ENCODE measurements at places on chromosomes 1 and 21.

GRCh38 chr1:113931451-113931851 lies 2.3 kb downstream of the HIPK1 start:
- DNase-seq = peak; percentile 83

DNA sequence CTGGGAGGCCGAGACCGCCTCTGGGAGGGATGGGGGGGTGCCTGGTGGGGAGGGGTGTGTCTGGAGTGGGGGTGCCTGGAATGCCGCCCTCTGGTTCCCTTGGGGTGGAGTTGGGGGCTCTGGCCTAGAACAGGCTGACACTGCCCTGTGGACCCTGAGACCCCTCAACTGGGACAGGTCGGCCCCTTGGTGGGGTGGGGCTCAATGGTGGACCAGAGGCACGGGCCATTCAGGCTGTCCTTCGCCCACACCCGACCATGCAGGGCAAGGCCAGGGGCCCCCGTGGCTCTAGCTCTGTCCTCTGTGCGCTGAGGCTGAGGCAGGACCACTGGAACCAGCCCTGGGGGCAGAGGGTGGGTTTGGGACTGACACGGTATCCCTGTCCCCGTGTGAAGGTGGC lies 14.7 kb downstream of the PFKL start:
- no peak for DNase-seq

DNA sequence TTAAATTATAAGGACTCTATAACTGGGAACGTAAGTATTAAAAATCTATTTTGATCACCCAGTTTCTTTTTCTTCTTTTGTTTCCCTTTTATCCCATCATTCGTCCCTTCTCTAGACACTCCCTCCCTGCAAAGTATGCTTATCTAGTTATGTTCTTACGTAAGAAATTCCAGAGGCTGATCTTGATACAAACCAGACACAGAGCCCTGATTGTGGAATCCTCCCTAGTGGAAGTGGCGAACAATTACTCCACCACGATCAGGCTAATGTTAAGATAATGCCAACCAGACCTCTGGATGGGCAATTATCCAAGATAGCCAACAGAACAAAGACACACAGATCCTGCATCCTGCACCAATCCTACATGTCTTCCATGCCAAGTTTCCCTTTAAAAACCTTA lies 1557.4 kb downstream of the PLA2G4A start:
- DNase-seq = no peak

- peak; percentile 5 for DNase-seq
These were observed 82.7 kb downstream of the HLCS start for GRCh38 chr21:36883532-36884486.

GRCh38 chr1:183736343-183736742 lies 68.6 kb upstream of the RGL1 start:
- DNase-seq = no peak

DNA sequence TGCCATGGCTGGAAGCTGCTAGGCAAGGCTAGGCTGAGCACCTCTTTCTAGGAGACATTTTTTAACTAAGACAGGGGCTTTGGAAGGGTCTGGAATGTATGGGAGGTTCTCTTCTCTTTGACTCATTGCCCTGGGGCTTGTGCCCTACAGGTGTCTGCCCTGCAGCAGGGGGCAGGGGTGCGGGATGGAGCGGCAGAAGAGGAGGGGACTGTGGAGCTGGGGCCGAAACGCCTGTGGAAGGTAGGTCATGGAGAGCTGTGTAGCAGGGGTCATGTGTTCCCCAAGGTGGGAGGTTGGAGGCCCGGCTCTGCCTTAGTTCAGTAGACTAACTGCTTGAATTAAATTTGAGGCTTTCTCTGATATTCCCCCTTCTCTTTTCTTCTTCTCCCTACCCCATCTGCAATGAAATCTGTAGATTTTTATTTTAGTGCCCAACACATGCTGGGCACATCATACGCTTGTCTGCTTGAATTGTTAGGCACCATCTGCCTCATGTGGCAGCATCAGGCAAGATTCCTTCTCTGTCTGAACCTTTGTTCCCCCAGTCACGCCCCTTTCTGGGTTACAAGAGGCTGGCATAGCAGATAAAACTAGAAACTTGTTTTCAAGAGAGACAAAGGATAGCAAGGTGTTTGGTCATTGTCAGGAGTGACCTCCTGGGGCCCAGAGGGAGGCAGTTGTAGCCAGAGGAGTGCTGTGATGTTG lies 18.4 kb downstream of the PPFIA4 start:
- no peak for DNase-seq

DNA sequence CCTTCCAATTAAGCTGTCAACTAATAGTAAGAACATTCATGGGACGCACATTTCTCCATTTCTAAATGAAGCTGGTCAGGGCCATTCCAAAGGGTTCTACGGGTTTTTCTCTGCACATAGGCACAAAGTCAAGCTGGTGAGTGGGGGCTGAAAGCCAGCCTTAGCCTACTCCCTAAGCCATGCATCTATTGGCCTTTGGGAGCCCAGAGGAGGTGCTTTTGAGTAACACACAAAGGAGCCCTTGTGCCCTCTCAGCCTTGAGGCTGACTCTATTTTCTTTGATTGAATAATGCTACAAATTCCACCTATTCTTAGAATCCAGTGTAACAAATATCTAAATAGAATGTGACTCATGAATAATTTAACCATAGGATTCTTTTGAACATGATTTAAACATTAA lies 73.6 kb downstream of the RGS13 start:
- no peak for DNase-seq

- no peak for DNase-seq
These were observed 53.0 kb downstream of the CD46 start for GRCh38 chr1:207804721-207805468.

- DNase-seq = peak; percentile 97
These were observed 272.4 kb downstream of the TPR start for GRCh38 chr1:186102547-186103148.

- no peak for DNase-seq
These were observed 265.7 kb upstream of the C1orf174 start for GRCh38 chr1:4165686-4166300.

DNA sequence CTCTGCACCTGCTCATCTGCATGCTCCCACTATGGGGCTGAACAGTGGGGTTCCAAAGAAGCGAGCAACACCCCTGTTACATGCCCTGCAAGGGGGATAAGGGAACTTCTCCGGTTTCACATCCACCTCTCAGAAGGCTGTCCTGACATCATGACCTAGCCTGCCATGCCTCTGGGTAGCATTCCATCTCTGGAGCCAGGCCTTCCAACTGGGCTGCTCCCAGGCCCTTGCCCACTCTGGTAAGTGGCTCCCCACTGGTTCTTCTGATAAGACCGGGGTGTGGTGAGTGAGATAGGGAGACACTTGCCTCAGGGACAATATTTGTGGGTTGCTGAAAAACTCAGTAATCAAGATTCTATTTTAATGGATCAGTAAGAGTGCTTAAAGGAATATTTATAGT lies 57.8 kb downstream of the KCNJ15 start:
- no peak for DNase-seq

DNA sequence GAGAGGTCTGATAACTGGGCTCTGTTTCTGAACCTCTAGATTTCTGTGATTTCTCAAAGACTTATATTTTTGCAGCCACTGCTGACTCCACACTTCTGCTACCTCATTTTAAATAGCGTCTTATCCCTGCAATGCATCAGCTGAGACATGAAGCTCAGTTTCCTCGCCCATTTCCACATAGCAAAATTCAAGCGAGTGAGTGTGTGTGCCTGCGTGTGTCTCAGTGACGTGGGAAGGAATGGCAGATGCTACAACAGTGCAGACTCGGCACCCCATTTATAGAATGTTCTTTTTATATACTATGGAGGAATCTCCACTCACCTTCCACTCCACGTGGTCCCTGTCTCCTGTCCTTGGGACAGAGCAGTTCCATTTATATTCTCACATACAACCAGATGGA lies 35.7 kb downstream of the ZMYND12 start:
- DNase-seq = no peak

GRCh38 chr1:246678816-246679793 lies 45.1 kb upstream of the SCCPDH start:
- no peak for DNase-seq

- no peak for DNase-seq
These were observed 38.7 kb downstream of the GPR161 start for GRCh38 chr1:168097921-168098528.

Measured in astrocyte of the spinal cord (primary cell).